SK-N-DZ (cell line): ENCODE measurements at places on chromosomes 12 and 14.

GRCh38 chr12:77131977-77132490, 66.7 kb upstream of the E2F7 start:
- no peak for DNase-seq

DNA sequence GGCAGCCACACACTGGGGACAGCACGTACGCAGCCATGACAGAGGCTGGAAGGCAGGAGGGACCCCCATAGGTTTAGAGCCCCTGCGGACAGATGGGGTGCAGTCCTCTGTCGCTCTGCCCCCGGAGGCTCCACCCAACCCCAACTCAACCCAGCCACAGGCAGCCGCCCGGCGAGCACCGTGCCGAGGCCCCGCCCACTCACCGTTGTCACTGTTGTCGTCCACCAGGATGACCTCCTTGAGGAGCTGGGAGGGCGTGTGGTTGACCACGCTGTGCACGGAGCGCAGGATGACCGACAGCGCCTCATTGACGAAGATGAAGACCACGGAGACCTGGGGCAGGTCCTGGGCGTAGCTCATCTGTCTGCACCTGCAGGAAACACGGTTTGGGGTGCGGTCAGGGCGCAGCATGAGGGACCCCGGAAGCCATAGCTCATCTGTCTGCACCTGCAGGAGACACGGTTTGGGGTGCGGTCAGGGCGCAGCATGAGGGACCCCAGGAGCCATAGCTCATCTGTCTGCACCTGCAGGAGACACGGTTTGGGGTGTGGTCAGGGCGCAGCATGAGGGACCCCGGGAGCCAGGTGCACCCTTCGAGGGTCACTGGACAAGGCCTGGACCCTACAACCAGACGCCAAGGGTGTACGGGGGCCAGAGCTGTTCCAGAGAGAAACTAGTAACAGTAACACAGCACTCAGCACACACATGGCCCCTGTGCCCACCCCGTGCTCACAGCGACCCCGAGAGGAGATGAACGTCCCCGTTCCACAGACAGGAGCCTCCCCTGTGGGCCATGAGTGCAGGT, 66.9 kb downstream of the GALNT9 start:
- no peak for DNase-seq

DNA sequence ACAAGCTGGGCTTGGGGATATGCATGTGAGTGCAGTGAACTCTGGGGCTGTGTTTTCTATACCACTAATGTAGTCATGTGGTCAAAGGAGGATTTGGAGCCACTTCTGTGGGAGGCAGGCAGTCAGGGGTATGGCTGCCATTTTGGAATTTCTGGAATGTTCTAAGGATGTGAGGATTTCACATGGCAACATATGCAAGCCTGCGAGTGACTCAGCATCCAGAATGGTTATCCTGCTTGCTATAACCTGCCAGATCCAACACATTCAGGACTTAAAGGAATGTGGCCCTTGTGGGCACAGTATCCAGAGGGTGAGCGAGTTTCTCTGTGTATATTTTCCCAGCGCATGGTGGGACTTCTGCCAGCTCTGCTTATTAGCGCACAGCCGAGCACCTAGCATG, 249.2 kb upstream of the PWP1 start:
- no peak for DNase-seq

DNA sequence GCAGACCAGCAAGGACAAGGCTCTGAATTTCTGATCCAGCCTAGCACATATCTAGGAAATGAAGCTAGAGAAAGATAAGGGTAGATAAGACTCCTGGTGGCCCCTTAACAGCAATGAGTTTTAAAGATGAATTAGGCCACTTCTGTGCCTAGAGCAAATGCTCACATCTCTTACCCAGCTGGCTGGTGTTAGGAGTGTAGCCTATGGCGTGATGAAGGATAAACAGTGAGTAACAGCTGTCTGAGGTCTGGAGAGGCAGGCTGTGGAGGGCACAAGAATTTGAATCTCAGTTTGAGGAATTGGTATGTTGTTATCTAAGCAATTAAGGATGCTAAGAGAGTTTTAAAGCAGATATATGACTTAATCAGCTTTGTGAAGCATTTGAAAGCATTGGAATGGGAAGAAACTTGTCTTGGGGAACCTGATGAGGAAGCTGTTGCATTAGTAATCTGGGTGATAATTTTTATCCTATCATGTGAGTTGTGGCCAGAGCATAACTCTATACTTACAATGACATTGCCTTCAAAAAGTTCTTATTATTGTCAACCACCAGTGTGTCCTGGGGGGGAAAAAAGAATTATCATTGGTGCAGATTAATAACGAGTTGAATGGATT, 161.8 kb downstream of the SRGAP1 start:
- no peak for DNase-seq

GRCh38 chr12:5433845-5434646, 2.1 kb downstream of the NTF3 start:
- DNase-seq = no peak

DNA sequence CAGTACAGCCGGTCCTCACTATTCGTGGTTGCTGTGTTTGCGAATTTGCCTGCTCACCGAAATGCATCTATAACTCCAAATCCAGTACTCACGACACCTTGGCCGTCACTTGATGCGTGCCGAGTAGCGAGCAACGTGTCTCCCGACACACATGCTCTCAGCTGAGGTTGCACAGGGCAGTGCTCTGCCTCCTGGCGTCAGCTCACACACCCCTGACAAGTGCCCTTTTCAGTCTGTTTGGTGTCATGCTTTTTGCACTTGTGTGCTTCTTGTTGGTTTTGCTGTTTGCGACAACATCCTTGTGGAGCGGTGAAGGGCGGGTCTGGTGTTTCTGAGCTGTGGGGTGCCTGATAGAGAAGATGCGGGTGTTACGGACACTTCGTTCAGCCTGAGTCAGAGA, 110.4 kb upstream of the RFLNA start:
- no peak for DNase-seq

GRCh38 chr14:101188571-101188915, 285.0 kb upstream of the RTL1 start:
- no peak for DNase-seq

DNA sequence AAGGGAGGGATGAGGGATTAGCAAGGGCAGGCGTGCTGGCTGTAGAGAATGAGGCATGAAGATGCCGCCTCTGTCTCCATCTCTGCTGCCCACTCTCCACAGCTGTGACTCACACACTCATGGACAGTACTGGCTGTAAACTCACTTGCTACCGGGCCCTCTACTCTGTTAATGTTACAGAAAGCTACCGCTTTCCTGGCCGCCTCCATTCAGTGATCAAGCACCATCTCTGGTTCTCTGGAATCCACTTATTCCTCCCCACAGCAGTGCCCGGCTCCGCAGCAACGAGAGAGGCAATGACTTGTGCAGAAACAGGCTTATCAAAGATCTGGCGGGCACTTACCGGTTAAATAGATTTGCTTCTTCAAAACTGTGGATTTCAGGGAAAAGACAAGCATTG, 34.8 kb downstream of the AMN start:
- peak; percentile 18 for DNase-seq

- DNase-seq = peak; percentile 58
These were observed 120.1 kb upstream of the FZD10 start for GRCh38 chr12:130041983-130042812.

DNA sequence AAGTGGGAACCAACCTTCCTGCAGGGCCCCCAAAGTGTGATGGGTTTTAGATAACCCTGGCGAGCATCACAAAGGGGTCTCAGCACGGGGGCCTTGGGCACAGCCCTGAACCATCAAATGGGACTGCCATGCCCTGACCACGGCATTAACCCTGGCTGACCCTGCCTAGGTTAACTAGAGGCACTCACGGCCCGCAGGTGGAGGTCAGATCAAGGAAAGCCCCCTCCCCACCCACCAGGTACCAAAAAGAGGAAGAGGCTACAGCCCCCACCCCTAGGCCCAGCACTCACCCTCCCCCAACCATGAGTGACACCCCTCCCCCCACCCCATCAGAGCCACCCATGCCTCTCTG, 42.5 kb downstream of the CCNK start:
- DNase-seq = no peak

DNA sequence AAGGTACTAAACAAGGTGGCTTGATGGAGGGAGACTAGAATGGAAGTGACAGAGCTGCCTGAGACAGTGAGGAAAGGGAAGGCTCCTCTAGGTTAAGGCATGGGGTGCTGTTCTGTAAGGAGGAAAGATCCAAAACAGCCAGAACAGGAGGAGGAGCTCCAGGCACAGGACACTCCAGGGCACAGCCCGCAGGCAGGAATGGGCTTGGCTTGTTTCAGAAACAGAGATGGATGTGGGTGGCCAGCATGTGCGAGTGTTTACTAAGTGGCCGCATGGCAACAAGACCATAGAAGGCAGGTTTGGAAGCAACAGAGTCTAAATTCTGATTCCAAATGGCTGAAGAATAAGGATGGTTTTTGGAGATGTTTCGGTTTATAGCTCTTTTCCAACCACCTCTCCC, 889.1 kb downstream of the AACS start:
- no peak for DNase-seq

- DNase-seq = no peak
These were observed 180.0 kb downstream of the ESR2 start for GRCh38 chr14:64114166-64114565.

DNA sequence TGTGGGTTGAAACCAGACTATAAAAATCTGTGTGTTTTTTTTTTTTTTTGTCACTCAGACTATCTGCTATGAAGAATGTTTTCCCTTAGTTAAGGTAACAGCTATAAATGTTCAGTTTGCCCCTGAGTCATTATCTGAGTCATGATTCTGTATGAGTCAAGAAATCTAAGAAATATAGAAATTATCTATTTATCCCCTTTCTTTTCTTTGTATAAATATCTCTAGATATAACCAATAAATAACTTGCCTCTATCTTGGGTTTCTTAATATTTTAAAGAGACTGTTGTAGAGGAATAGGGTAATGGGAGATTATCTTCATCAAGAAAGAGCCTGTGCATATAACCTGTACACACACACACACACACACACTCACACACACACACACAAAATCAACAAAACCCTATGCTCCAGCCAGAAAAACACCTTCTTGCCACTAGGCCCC, 161.7 kb upstream of the EEA1 start:
- DNase-seq = no peak

- DNase-seq = no peak
These were observed 177.5 kb downstream of the EGLN3 start for GRCh38 chr14:33773205-33774030.

DNA sequence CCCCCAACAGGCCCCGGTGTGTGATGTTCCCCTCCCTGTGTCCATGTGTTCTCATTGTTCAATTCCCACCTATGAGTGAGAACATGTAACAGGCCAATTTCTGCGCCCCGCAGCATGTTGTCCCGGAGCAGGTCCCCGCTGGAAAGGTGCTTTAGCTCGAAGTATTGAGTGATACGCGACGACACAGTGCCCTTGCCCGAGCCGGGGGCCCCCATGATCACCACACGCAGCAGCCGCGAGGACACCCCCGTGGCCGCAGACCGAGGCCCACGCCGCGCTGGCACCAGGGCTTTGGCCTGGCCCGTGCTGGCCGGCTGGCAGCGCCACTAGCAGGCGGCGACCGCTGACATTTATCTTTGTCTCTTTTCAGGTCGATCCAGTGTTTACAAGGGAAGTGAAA, 91.7 kb downstream of the GLT1D1 start:
- no peak for DNase-seq

DNA sequence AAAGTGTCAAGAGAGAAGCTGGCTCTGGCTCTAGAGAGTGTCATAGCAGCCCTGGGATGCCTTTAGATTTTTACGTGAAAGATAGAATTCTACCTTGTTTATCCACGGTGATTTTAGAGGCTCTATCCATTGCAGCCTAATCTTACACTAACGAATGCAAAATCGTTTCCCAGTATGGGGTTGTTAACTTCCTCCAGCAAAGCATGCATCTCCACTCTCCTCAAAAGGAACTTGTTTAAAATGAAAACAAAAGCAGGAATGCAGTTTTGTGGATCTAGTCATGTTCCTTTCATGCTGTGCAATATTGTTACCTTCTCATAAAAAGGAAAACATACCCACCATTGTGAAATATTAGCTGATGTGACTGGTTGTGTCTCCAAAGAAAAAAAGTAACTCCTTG, 88.4 kb downstream of the ANO2 start:
- no peak for DNase-seq

GRCh38 chr12:89935850-89936249, 227.2 kb upstream of the ATP2B1 start:
- DNase-seq = no peak

DNA sequence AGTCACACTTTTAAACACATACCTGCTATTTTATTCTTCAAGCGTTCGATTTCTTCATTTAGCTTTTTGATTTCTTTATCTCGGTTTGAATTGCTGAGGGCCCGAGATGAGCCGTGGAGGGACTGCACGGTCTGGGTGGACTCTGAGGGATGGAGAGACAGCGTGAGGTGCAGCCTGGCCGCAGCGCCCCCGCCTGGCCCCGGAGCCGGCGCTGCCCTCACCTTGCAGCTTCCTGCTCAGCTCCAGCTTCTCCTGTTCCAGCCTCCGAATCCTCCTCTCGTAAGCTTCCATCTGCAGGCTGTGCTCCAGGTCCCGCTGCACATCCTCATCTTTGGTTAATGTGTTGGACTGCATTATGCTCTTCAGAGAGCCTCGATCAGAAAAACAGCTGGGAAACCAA, 53.2 kb downstream of the AMN start:
- no peak for DNase-seq

GRCh38 chr12:57535764-57536596, 11.0 kb downstream of the DCTN2 start:
- no peak for DNase-seq

GRCh38 chr12:94272280-94272679, 123.9 kb downstream of the PLXNC1 start:
- DNase-seq = no peak

- DNase-seq = peak; percentile 93
These were observed at the start of gene ERC1 for GRCh38 chr12:990661-991349. TSS of gene ERC1 (plus strand) at chr12:991223. CDS start at chr12:1027904, 36,681 bp downstream.

DNA sequence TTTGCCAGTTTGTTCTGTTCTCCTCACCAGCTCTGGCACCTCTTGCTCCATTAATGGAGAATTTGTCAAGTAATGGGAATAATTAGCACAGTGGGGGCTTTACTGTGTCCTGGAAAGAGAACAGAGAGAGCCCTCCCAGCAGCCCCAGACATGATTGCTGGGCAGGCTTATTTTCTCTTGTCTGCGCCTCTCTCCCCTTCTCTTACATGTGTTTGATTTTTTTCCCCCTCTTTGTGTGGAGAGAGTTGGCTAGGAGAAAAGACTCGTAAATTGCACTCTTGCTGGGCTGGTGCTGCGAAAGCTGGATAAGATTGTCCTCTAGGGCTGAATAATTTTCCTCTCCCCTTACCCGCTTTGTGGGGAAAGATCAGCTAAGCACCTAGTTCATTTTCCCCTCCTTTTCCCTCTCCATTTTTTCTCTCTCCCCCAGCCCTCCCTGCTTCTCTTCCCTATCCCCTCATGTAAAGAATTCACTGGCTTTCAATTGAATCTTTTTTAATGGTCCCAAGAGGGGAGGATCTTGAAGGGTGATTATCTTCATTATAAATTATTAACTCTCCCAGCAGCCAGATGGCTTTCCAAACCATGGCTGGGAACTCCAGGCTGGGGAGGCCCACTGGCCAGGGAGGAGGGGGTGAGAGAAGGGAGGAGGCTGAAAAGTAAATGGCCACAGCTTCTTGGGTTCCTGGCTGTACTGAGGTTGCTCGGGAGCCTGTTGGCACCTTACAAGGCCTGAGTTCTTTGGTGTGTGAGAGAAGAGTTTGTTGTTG, 62.2 kb downstream of the NRXN3 start:
- DNase-seq = no peak
